NCI-H510A treated with DMSO at 0.1 percent for 48 hours (cell line): ENCODE measurements at places on chromosomes 2 and 18.

DNA sequence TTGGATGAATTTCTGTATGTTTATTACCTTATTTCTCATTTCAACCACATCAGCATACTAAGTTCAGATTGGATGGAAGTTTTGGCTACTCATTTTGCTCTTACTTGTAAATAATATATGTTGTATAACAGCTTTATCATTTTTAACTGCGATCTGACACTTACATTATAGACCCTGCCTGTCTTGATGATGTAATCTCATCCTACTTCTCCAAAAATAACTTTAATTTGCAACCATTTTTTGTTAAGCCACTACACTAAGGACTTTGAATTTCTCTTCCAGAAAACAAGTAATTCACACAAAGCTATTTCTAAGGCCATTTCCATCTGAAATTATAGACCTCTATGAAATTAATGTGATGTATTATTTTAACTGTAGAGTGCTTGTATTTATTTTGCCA is 240.7 kb downstream of the WDR7 start:
- DNase-seq: no peak

DNA sequence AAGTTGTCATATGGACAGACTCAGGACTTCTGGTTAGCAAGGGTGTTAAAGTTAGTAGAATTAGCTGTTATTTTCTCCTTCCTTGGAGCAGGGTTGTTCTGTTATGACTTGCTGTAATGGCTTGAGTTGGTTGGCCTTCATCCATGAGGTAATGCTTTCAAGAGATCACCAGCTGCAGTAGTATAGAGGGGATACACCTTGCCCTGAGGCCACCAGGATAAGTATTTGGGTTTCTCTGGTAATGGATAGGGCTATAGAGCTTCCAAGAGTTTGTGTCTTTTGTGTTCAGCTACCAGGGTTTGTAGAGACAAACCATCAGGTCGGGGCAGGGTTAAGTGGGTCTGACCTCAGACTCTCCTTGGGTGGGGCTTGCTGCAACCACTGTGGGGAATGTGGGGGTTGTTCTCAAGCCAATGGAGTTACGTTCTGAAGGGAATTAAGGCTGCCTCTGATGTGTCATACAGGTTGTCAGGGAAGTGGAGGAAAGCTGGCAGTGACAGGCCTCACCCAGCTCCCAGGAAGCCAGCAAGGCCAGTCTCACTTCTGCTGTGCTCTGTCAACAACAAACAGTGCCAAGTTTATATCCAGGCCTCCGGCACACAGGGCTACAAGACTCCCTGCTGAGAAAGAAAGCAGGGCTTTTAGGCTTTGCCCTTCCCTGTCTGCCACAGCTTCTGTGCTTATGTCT is 356.6 kb downstream of the SPAG16 start:
- peak; percentile 8 for DNase-seq

- DNase-seq: no peak
Observed at GRCh38 chr2:3097804-3098203, 279.8 kb downstream of the EIPR1 start.

- no peak for DNase-seq
Observed at GRCh38 chr2:62192811-62193210, 3.1 kb upstream of the B3GNT2 start.

GRCh38 chr18:5534845-5535244 is 9.0 kb downstream of the EPB41L3 start:
- DNase-seq: no peak

DNA sequence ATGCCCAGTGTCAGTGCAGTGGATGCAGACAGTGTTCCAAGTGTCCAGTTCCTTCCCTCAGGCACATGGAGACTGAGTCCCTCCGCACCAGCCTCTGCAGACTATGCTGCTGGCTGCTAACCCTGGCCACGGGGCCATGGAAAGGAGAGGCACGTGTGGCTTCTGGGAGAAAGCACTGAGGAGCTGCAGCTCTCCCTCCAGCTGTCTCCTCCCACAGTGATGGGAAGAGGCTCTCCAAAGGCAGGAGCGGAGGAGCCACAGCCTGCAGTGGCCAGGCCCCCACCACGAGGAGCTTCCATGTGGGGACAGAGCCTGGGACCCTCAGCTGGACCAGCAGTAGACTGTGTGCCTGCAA is 141.1 kb downstream of the NDUFA10 start:
- DNase-seq: no peak

DNA sequence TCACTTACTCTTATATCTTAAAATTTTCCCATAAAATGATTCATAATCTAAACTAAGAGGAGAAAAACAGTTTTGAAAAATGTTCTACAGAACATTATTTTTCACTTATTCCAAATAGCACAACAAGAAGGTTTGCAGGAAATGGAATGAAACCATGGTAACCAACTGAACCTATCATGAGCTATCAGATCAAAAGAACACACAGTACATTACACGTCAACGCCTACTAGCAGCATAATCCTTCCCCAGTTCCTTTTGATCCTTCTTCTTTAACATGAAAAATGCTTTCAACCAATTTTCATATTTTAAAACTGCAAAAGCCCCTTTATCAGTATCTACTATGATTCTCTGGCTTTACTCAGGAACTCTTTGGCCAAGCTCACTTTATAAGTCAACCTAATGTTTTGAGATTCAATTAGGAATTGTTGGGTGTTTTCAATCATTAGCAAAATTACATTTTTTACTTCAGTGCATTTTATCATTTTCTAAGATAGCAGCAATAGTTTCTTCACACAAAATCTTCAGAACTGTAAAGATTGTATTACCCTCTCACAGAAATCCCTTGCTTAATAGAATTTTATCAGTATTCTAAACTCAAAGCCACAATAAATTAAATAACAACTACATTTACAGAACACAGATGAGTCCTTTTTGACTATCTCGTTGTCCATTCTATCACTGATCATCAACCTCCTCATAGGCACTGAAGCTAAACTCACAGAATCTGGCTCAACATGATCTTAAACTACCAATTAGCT is 102.5 kb downstream of the CHN1 start:
- DNase-seq: no peak

- no peak for DNase-seq
Observed at GRCh38 chr18:79355433-79356335, 40.0 kb upstream of the NFATC1 start.

- DNase-seq: no peak
Observed at GRCh38 chr18:37306432-37306831, 259.2 kb downstream of the CELF4 start.

DNA sequence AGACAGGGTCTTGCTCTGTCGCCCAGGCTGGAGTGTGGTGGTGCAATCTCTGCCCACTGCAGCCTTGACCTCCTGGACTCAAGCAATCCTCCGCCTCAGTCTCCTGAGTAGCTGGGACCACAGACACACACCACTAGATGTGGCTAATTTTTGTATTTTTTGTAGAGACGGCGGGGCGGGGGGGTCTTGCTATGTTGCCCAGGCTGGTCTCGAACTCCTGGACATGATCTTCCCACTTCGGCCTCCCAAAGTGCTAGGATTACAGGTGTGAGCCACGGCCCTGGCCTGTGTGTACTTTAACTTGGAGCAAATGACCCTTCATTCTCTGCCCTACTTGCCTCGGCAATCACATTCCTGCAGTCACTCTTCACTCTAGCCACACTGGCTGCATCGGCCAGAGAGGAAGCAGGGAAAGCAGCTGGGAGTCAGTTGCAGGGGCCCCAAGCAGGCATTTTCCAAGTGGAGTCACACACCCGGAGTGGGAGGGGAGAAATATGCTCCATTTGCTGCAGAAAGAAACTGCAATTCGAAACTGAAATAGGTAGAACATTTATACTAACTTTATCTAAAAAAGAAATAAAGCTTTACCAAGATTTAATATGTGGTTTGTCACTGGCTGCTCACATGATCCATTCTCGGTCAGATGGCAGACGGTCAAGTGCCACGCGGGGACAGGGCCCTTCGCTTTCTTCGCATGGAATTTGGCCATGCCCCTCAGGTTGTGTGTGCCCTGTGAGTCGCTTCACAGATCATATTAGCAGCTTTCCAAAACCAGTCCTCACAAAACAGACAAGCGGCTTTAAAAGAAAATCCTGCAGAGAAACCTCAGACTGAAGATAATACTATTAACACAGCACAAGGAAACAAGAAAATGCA is 37.1 kb downstream of the FAM161A start:
- no peak for DNase-seq

- DNase-seq: peak; percentile 76
Observed at GRCh38 chr18:72700961-72701710, 157.0 kb upstream of the CBLN2 start.

DNA sequence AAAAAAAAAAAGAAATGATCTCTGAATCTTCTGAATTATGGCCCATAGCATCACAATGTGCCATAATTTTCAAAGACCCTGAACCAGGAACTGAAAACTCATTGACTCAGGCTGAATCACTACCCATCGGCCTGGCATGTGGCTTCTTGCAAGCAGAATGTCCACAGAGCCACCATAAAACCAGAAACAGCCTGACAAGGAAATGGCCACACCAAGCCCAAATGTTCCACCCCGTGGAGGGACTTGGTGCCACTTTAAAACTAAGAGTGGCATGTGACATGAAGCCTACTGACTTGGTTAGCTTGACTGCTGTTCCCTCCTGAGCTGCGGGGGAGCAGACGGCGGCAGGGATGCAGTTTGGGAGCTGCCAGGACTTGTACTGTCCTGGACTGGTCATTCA is 71.2 kb upstream of the RBM44 start:
- no peak for DNase-seq

GRCh38 chr18:59301929-59302328 is 16.5 kb downstream of the CPLX4 start:
- DNase-seq: no peak

DNA sequence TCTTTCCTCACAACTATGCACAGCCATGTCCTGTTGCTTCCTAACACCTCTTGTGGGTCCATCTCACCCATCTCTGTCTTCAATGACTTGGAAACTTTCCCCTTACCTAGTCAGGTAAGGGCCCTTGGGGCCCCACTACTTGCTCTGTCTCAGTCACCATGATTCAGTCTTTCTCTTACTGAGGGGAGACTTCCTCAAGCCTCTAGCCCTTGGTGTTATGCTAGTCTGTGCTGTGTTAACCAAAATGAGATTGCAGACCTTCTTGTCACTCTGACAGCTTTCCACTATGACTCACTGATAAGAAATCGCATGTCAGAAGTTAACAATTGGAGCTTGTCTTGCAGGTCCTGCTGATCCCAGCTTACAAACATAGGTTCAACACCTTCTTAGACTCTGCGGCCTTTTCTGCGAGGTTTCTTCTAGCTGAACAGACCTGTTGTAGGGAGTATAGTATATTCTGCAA is 65.3 kb downstream of the WDR75 start:
- DNase-seq: no peak

DNA sequence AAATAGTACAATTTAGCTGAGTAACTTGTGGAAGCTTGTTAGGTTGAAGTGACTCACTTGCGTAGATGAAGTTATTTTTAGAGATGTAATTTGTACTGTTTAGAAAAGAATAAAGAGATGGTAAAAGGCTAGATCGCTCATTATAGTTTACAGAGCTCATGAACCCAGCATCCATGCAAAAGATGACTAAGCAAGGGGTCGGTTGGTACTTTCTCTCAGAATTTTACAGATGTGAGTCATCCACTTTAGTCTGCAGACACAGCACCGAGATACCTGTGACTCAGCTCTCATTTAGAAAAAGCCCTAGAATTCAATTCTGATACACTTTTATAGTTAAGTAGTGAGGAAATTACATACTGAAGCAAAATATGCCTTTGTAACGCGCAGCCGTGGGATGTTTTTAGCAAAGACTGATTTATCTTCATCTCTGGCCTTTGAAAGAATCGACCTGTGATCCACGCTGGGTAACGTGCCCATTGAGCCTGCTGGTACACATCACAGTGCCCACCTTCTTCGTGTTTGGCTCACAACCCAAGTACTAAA is 116.5 kb upstream of the FOSL2 start:
- DNase-seq: peak; percentile 39

GRCh38 chr18:21163647-21164547 is 52.3 kb upstream of the ROCK1 start:
- no peak for DNase-seq

GRCh38 chr18:44771956-44772917 is 91.5 kb downstream of the SETBP1 start:
- peak; percentile 21 for DNase-seq

DNA sequence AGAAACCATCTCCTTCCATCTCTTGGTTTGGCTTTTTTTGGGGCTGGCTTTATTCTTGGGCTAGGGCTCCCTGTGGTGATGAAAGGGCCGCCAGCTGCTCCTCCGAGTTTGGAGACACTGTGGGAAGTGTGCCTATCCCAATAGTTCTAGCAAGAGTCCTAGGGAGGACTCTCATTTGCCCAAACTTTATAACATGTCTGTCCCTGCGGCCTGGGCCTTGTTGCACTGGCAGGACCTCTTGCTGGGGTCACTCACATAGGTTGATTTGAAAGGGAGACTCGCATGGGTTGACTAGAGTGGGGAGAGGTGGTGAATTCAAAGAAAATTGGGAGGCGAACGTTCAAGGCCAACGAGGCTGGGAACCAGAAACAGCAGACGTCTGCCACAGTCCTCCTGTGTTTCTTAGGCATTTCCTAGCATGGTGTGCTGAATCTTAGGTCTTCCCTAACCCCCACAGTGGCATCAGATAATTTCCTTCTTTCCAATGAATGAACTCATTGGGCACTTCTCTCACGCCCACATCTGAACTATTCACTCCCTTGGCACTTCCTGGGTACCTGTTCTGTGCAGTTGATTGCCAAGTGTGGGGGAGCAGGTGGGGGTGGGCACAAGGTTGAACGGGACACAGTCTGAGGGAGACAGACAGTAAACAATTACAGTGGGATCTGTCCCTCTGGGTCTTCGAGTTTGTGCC is 26.8 kb downstream of the NIFK start:
- DNase-seq: no peak

DNA sequence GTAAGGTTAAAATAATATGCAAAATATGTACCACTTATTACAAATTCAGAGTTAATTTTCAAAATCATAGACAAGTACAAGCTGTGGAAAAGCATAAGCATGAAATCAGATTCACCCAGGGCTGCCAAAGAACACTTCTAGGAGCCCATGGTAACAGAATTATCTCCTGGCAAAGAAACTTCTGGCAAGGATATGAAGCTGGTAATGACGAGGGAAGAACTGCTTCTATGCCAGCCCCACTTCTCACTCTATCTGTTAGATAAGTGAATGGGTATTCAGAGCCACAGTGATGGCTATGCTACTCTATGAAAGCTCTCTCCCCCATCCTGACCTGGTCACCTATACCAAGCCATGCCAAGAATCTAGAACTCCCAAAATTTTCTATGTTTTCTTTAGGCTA is 36.9 kb upstream of the PDE1A start:
- no peak for DNase-seq

GRCh38 chr18:58290116-58290695 is 246.2 kb downstream of the NEDD4L start:
- no peak for DNase-seq
